NCI-H1417 treated with DMSO at 0.1 percent for 48 hours (cell line): ENCODE measurements at places on chromosomes 2 and 18.

GRCh38 chr18:23718731-23719130 lies 29.5 kb downstream of the LAMA3 start:
- no peak for DNase-seq

GRCh38 chr2:112541315-112542122 lies 746 bp upstream of the POLR1B start:
- DNase-seq: no peak

DNA sequence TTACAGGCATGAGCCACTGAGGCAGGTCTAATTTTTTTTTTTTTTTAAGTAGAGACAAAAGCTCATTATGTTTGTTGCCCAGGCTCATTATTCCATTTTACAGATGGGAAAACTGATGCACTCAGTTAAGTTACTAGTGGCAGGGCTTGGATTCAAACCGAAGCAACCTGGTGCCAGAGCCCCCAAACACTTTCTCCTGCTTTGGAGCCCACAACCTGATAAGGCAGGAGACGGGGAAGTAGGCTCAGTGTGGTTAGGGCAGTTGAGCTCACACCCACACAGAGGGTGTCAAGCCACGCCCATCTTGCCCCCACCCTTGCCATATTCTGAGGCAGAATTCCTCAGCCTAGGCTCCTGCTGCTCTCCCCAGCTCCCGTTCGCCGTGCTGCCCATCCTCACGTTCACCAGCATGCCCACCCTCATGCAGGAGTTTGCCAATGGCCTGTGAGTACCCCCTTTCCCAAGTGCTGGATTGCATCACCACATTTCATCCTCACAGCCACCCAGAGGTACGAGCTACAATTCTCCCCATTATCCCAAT lies 5.8 kb upstream of the CTDSP1 start:
- DNase-seq: no peak

GRCh38 chr2:24438106-24438505 lies 52.9 kb upstream of the NCOA1 start:
- no peak for DNase-seq

- DNase-seq: no peak
Measured at GRCh38 chr18:519019-519879, 18.7 kb upstream of the COLEC12 start.

- DNase-seq: no peak
Measured at GRCh38 chr18:77124452-77124922, 8.1 kb downstream of the MBP start.
